Hematopoietic multipotent progenitor cell treated with erythropoietin and hydrocortisone succinate and interleukin-3 and kit ligand, for 4 days (in vitro differentiated cells): ENCODE measurements at places on chromosomes 7 and 10.

- DNase-seq, result no peak
Observed at GRCh38 chr7:157650131-157650631, 313.4 kb downstream of the DNAJB6 start.

- peak; percentile 80 for DNase-seq
Observed at GRCh38 chr10:84205049-84205852, 10.9 kb downstream of the CDHR1 start.

GRCh38 chr10:62025901-62026879 is 124.7 kb downstream of the ARID5B start:
- no peak for DNase-seq

DNA sequence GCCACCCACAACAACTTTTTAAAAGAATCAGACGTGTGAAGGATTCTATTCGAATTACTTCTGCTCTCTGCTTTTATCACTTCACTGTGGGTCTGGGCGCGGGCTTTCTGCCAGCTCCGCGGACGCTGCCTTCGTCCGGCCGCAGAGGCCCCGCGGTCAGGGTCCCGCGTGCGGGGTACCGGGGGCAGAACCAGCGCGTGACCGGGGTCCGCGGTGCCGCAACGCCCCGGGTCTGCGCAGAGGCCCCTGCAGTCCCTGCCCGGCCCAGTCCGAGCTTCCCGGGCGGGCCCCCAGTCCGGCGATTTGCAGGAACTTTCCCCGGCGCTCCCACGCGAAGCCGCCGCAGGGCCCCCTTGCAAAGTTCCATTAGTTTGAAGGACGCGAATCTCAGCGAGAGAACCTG is 461 bp upstream of the HTRA1 start:
- no peak for DNase-seq

GRCh38 chr7:23912065-23912464 is 202.0 kb downstream of the STK31 start:
- no peak for DNase-seq

GRCh38 chr7:121531175-121532070 is 135.3 kb upstream of the FAM3C start:
- DNase-seq, result no peak

GRCh38 chr7:124792002-124792401 is 26.4 kb upstream of the GPR37 start:
- no peak for DNase-seq

DNA sequence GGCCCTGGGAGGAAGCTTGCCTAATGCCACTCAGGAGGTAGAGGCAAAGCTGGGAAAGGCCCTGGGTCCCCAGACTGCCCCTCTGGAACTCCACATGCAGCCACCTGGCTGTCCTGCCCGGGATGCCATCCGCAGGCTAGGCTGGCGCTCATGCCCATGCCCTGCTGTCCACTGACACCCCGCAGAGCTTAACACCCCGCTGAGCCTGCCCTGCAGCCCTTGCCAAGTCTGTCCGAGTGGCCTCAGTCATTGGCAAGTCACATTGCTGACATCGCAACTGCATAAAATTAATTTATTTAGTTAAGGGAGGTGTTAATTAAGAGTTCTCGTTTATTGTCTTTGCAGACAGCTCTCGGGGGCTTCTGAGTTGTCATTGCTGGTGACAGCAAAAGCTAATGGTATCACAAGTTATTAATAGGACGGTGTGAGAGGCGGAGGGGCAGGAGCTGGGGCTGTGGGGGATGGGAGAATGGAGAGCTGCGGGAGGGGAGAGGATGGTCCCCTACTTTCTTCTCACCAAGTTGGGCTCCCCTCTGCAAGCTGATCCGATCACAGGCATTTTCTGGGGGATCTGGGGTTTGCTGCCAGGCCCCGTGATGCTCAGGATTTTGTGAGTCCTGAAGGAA is 55.6 kb upstream of the PCBD1 start:
- no peak for DNase-seq

GRCh38 chr10:101063050-101063525 is 1.3 kb downstream of the KAZALD1 start:
- DNase-seq, result peak; percentile 87

GRCh38 chr7:141477865-141478264 is 73.3 kb upstream of the AGK start:
- DNase-seq, result no peak

GRCh38 chr7:155565596-155565995 is 19.2 kb upstream of the CNPY1 start:
- DNase-seq, result no peak
